Activated naive CD8-positive, alpha-beta T cell treated with anti-CD3 and anti-CD28 coated beads for 36 hours (primary cell): ENCODE measurements at places on chromosomes 7 and 10.

DNA sequence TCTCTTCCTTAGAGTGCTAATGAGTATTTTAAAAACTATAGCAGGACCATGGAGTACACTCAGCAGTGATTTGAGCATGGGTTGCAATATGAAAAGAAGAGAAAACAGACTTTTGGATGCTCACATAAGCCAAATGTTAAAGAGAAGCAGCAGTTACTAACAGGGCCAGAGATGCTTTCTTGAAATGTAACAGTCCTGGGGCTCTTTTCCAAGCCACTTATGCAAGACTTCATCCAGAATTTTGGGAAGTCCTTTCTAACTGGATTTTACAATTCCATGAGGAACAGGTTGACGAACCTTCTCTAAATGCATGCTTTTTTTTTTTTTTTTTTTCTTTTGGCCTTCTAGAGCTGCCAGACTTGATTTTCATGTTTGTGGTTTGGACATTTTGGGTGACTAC lies 282.0 kb downstream of the SEC23IP start:
- DNase-seq, result no peak

DNA sequence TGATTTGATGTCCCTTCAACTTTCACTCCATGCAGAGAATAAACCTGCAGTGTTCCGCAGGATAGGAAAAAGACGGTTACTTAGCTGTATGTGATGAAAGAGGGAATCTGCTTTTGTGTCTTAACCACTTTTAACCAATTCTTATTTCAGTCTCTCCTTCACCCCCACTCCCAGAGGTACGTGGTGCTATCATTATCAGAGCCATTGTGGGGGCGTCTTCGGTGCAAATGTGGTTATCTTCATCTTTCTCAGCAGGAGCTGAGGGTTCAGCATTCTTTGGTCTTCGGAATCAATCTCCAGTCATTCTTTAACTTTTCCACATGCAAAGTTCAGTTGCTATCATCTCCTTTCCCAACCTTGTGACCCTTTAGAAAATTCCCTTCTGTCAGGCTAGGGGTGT lies 219.9 kb upstream of the LYZL1 start:
- DNase-seq, result no peak

DNA sequence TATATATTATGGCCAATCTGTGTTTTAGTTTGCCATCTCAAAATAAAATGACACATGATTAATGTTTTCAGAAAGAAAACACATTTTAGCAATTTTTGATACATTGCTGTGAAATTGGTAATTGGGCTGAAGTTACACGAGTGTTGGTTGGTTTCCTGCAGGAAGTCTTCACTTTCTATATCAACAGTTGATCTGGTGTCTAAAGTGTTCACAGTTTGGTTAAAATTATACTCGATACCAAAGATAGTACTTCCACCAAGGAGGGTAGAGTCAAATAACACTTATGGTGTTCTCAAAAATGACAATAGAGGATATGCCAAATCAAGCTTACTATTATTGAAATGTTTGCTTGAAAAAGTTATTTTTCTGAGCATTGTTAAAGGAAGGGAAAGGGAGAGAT lies 120.3 kb upstream of the GLCCI1 start:
- no peak for DNase-seq

- DNase-seq, result peak; percentile 69
Observed at GRCh38 chr7:158973440-158973839, 117.1 kb downstream of the DYNC2I1 start.

DNA sequence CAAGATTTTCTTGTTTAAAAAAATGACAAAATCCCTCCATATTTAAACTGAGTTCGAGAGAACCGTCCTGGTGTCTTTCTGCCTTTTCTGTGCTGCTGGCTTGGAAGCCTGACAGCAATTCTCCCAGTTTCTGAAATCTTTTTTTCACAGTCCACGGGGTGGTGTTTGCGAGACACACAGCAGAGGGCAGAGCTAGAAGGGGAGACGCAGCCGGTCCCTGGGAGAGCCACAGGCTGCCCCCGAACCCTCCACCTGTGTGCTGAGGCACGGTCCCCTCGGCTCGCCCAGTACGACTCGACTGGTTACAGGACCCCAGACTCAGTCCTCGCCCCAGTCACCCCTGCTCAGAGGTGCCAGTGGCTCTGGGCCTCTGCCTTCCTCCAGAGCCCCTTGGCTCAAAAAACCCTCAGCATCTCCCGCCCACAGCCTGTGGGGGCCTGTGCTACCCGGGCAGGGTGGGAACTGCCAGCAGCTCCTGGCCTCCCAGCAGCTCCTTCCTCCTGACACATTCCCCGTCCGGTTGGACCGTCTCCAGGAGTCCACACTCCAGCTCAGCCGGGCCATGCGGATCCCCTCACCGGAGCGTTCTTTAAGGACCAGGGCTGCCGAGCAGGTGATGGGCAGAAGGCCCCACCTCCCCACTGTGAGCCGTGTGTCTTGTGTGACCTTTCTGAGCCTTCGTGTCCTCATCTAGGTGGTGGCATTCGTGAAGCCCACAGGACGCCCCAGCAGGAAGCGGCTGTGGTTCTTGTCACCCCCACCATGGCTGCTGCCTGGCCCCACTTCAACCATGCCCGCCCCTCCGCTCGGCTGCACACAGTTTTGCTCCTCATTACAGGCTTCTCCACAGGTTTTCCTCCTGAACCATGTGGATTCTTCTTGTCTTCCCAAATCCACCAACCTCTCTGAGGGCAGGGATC lies 52.3 kb upstream of the EN2 start:
- DNase-seq, result peak; percentile 17

DNA sequence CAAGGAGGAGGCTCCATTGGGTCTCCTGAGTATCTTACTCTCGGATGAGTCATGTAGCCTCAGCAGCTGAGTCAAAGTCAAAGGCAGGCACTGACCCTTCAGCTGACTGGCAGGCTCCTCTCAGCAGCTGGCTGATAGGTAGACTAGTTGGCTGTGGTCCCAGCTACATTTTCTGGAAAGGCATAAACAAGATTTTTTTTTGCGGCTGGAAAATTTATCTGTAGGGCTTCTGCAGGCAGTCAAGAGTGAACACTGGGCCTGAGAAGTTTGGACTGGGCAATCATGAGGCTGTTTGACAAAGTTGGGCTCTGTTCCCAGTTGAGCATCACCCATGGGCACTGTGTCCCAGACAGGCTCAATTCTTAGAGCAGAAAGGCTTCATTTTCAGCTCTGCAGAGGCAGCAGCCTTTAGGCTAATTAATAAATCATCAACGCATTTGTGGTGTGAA lies 796.2 kb downstream of the CCSER2 start:
- no peak for DNase-seq

- DNase-seq, result peak; percentile 21
Observed at GRCh38 chr10:109934958-109935793, 11.9 kb upstream of the XPNPEP1 start.

DNA sequence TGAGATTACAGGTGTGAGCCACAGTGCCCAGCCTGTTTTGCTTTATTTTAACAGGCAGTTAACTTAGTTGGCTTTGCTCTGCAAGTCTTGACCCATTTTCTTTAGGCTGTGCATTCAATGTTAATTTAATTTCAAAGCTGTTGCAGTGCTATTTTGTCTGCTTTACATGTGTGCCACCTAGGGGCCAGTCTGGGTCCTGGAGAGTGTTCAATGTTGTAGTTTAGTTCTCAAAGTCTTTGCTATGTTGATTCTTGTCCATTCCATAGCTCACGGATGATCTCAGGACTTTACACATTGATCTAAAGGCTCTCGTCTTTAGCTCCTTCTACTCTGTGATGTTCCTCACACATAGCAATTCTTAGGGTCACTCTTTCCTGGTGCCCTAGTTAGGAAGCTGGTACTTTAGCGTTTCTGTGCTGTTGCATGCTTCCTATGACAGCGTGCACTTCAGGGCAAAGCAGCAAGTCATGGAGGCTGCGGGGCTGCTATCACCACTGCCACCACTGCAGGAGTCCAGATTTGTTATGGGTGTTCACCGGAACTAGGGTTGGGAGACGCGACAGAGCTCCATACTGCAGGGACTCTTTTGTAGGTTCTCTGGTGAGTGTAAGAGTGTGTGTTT lies 16.4 kb upstream of the ABCA13 start:
- DNase-seq, result no peak

GRCh38 chr10:62022830-62023229 lies 121.3 kb downstream of the ARID5B start:
- DNase-seq, result no peak

DNA sequence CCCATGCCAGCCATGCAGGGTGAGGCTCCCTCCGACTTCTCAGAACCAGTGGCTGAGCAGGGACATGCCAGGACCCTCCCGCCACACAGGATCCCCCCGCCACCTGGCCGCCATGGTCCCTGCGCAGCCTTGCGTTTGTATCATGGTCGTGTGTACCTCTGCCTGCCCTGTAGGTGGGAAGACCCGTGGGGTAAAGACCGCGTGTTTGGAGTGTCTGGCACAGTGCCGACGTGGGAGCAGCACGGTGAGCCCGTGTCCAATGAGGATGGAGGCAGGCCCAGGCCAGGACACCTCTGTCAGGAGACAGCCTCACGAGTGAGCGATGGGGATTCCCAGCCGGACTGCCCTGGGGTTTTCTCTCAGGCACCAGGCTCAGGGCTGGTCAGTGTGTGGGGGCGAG lies 31.9 kb downstream of the NKX6-2 start:
- no peak for DNase-seq

GRCh38 chr10:101238732-101239105 lies 9.5 kb upstream of the LBX1 start:
- DNase-seq, result no peak

GRCh38 chr10:119806334-119807130 lies 66.1 kb downstream of the MCMBP start:
- no peak for DNase-seq

DNA sequence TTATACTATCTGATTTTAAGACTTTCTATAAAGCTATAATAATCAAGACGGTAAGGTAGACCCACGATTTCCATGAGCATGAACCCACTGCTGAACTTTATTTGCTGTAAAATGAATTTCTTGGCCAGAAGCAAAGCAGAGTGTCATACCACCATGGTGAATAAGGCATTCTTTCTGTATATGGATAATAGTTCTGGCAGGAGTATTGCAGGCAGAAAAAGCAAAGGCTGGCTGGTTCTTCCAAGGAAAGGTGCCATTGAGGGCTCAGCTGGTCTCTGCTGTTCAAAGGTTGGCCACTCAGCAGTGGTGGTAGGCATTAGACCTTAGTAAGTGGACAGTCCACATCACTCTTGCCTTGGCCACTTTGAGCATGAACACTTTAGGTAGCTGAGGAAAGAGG lies 104.1 kb upstream of the KCNMA1 start:
- DNase-seq, result no peak

- no peak for DNase-seq
Observed at GRCh38 chr10:76318211-76318610, 886.8 kb downstream of the LRMDA start.

DNA sequence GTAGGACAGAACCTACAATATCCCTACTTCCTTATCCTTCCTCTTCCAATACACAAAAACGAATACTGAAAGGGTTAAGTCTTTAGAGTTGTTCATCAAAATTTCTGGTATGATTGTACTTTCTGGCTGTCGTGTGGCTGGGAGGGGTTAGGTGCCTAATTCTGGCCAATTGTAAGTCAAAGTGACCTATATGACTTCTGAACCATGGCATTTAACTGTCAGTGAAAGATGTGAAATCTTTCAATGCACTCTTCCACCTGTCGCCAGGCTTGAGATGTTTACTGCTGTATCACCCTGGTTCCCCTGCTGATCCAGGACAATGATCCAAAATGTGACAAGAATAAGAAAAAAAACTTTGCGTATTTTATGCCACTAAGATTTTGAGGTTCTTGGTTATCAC lies 20.8 kb downstream of the EPC1 start:
- no peak for DNase-seq

DNA sequence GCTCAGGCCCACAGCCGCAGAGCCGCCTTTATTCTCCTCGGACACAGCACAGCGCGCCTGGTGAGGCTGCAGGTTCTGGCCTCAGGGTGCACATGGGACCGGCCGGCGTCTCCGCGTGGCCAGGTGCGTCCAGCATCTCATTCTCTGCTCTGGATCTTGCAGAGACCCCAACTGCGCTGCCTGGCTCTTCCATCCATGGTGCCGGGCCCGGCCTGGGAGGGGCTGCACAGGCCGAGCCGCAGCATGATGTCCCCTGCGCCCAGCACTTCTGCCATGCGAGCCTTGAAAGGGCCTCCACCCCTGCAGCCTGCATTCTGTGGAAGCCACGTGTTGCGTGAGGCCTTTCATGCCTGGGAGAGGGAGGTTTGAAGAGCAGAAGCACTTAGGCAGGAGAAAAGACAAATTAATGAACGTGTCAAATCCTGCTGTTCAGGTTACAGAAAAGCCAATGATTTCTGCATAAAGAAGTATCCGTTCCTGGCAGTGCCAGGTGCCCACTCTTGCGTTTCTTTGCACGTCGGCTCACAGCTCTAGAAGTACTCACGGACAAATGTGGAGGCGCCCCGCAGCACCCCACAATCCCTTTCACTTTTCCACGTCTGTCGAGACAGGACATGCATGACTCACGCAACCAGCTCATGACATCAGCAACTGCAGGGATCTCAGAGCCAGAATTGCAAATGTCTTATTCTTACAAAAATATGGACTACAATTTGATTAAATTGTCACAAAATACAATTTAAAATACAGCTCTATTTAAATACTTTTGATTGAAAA lies 571.4 kb downstream of the DNAJB6 start:
- no peak for DNase-seq

DNA sequence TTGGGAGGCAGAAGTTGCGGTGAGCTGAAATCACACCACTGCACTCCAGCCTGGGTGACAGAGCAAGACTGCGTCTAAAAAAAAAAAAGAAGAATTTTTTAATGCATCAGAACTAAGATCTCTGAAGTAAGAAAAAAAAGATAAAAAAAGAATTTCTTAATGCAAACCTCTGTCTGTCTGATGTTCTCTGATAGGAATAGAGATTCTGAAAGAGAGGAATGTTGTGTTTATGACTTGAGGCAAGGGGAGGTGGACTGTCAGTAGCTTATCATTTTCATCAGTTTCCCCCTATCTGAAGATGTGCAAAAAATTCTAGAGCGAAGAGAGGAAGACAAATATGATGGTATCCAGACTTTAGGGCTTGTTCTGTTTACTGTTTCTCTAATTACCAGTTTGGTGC lies 121.5 kb downstream of the SEC23IP start:
- no peak for DNase-seq

DNA sequence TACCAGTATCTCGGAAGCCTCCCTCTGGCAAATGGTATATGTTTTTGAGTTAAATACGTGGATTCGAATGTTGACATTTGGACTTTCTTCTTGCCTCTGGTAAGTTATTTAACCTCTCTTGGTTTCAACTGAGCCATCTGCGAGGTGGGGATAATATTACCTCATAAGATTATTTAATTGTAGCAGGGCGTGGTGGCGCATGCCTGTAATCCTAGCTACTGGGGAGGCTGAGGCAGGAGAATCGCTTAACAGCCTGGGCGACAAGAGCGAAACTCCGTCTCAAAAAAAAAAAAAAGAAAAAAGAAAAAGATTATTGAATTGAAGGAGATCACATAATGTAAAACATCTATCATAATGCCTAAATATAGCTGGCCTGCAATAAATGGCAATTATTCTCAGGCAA lies 396 bp upstream of the TAF5 start:
- no peak for DNase-seq

GRCh38 chr7:18013936-18014335 lies 13.7 kb downstream of the PRPS1L1 start:
- no peak for DNase-seq

- no peak for DNase-seq
Observed at GRCh38 chr10:3525832-3526449, 259.1 kb downstream of the KLF6 start.
